ENCODE measurements at places on chromosomes 1 and 21.

- DNase-seq: no peak
Observed at GRCh38 chr1:3899754-3900149, 320 bp downstream of the C1orf174 start.

DNA sequence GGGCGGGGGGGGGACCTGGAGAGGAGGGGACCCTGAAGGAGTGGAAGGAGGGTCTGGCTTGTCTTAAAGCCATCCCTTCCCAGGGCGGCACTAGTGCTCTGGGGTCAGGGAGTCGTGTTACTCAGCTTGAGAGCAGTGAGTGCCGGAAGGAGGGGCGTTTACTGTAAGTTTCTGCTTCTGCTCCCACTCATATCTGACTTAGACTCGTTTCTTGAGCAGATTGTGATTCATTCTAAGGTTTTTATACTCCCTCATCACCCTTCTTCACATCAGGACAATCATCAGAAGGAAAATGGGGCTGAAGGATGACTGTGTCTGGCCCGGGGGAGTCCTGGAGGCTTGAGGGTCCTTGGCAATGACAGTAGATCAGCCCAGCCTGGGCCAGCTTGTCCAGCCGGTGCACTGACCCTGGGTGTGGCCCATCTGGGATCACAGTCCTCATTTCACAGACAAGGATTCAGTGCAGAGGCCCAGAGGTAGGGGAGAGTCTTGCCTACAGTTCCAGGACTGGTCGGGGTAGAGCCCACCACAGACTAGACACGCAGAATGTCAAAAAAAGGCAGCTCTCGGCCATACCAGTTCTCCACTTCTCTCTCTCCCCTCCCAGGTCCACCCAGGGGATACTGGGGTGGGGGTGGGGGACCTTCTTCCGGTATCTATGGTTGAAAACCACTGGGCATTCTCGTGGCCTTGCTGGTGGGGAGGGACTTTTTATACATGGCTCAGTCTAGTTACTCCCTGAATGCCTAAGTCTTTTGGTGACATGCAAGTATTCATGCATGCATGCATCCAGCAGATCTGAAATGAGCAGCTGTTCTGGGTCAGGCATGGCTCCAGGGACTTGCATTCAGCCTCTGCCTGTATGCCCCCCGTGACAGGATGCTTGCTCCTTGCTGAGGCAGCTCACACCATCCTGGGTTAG lies 5.1 kb downstream of the TNFRSF8 start:
- DNase-seq: peak; percentile 31

- DNase-seq: no peak
Observed at GRCh38 chr1:47679301-47679791, 241.5 kb downstream of the FOXD2 start.

- no peak for DNase-seq
Observed at GRCh38 chr1:159800177-159800930, 1.8 kb upstream of the FCRL6 start.

- no peak for DNase-seq
Observed at GRCh38 chr1:22093513-22093912, 41.0 kb downstream of the CDC42 start.

- DNase-seq: no peak
Observed at GRCh38 chr1:225653463-225654276, 747 bp upstream of the ENAH start.

DNA sequence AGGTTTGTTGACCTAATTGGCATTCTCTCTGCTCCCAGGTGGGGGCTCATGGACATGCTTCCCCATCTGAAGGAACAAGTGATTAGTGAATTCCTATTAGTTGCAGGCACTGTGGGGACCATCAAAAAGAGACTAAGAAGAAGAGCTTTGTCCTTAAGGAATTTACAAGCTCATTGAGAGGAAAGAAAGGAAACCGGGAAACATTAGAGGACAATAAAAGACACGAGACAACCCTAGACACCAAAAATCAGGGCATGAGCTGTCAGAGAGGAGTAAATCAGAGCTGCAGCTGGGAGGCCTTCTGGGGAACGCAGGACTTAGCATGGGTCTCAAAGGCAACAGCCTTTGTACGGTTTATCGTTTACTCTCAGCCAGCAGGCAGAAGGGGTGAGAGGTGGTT lies 45.1 kb downstream of the BACE2 start:
- DNase-seq: no peak

DNA sequence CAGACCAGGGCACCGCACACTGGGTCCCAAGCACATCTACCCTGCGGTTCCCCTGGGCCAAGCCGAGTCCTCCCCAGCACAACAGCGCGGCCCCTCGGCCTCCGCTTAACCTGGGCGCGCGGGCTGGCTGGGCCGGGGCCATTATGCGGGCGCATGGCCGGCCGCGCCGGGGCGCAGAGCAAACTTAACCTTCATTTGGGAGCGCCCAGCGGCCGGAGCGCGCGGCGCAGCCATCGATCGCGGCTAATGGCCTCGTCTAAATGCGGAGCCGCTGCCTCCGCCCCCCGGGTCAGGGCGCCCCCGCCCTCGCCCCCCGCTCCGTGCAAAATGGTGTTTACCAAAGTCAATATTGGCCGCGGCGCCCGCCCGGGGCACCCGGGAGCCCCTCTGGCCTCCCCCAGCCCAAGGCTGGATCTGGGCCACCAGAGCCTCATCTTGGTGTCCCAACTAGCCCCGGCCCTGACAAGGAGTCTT lies 272.1 kb downstream of the TRABD2B start:
- no peak for DNase-seq

DNA sequence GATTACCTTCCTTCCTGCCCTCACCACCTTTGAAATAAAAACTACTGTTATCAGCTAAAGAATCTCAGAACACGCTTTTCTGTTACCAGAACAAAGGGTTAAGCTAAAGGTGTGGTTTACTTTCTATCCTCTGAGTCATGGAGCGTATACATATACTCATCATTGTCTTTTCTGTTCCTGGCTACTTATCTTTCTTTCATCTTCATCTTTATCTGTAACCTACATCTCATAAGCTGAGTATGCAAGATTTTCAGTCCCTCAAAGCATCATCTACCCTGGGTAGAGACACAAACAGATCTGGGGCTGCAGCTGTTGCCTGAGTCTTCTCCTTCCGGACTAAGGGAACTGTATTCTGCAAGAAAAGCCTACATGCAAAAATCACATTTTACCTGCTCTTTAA lies 75.6 kb downstream of the LMO4 start:
- DNase-seq: no peak

DNA sequence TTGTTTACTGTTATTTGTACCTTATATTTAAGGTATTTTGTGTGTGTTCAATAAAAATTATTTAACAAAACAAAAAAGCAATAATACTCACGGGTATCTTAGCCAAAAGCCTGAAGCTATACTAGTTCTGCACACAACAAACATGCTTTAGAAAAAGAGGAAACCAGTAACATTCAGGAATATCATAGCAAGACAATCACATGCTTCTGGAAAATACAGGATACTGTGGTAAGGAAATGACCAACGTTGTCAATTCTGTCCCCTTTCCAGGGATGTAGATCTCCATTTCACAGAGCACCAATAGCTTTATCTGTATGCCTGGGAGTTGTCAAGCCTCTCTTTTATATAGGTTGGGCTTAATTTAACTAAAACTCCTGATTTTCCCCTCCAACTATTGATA lies 288.4 kb downstream of the SMYD3 start:
- DNase-seq: no peak

GRCh38 chr1:155086128-155086741 lies 7.6 kb downstream of the EFNA3 start:
- DNase-seq: no peak

- no peak for DNase-seq
Observed at GRCh38 chr1:55579332-55580001, 364.3 kb upstream of the USP24 start.

- no peak for DNase-seq
Observed at GRCh38 chr21:33811167-33812010, 104.2 kb downstream of the ATP5PO start.

DNA sequence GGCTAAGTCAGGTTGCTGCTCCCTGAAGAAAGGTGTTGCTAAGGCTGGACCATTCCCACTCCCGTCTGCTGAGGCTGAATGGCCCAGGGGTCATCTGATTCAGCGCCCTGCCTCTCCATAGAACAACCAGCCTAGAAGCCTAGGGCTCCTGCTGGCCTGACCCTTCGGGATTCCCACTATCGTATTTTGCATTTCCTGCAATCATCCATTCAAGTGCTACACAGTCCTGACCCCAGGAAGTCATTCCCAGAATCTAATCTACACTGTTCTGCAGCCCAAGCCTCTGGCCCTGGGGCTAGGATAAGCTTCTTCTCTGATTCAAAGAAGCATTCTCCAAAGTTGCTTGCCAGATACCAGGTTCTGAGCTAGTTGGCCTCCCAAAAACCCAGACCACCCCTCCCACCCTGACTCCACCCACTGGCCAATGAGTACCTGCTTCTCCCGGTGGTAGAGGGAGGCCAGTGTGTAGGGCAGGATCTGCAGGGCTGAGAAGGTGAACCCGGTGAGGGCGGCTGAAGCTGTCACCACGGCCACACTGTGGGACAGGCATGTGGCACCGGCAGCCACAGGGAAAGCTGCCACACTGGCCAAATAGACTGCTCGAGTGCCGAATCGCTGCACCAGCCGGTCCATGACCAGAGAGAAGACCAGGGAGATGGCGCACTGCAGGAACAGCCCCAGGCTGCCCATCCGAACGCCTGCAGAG lies 18.7 kb downstream of the SLC45A3 start:
- no peak for DNase-seq

GRCh38 chr21:16193496-16194094 lies 463.8 kb downstream of the USP25 start:
- DNase-seq: no peak

GRCh38 chr1:117634631-117635030 lies 28.8 kb downstream of the TENT5C start:
- DNase-seq: no peak

DNA sequence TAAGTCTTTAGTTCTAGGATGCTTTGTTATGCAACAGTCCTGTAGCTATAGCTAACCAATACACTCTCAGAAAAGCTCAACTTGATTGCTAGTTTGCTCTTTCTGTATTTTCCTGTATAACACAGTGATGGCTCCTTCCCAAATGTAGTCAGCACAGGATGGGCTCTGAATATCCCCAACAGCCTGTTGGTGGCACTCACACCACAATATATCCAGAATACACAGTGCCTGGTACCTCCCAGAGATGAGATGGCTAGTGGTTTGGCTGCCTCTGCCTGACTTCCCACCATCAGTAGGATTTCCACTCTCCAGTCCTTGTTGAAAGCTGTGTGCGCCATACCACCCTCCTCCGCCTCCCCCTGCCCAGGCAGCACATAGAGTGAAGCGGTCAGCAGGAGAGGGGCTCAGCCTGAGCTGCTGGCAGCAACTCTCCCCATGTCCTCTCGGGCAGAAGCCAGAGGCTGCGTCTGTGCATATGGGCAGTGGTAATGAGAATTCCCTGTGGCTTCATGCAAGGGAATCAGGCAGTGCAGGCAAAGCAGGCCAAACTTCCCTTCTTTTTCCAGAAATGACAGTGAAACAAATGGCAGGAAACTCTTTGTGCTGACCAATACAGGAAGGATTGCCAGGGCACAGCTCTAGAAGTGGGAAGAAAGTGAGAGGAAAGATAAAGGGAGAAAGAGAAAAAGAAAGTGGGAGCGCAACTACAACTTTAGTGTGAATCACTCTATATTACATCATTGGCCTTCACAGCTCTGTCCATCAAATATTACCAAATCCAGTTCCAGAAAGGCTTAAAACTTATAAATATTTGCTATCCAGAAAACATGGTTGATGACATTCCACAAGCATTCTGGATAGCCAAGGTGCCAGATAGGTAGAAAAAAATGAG lies 49.7 kb downstream of the LMX1A start:
- no peak for DNase-seq

DNA sequence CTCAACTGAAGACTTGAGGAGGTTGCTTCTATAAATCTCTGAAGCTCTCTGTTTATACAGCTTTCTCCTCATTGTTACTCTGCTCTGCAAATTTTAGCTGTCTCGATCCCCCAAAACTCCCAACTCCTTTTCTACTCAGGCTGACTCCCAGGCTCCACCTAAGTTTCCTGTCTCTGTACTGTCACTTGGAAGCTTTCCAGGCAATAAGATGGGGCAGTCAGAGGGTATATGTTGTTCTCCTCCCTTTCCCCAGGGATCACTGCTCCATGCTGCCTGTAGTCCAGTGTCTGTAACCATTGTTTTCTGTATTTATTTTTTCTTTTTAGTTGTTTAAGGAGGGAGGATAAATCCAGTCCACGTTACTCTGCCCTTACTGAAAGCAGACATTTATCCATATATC lies 13.4 kb downstream of the TSNAX start:
- DNase-seq: no peak

- DNase-seq: no peak
Observed at GRCh38 chr21:15144026-15144425, 79.2 kb upstream of the NRIP1 start.

DNA sequence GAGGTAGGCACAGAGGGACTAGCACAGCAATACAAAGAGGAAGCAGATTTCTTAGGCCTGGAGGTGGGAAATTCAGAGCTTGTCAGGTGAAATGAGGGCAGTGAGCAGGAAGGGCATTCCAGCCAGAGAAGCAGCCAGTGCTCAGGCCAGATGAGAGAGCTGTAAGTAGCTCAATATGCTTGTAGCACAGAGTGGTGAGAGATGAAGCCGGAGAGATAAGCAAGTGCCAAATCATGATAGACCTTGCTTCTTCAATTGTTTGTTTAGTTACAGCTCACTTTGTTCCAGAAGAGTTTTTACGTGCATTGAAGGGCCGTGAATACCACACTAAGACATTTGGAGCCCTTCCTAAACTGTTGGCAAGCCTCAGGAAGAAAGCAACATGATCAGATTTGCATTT lies 42.0 kb upstream of the ADAMTS1 start:
- DNase-seq: no peak

Data from kidney epithelial cell (primary cell).